ENCODE measurements at places on chromosomes 2 and 18. TPM values are rescaled to one million over a fixed set of nuclear protein-coding genes. Genes with fewer than 3 reads are reported as not detected.

GRCh38 chr2:41000374-41000773, 548.5 kb upstream of the SLC8A1 start:
- no peaks in the 10 kb centered on the region for H3K36me3 ChIP-seq
- H3K4me3 ChIP-seq = no peak overlapping the region
- no peaks in the 10 kb centered on the region for H3K4me1 ChIP-seq
- no peak overlapping the region for H3K27ac ChIP-seq
- H3K27me3 ChIP-seq = no peaks in the 10 kb centered on the region

DNA sequence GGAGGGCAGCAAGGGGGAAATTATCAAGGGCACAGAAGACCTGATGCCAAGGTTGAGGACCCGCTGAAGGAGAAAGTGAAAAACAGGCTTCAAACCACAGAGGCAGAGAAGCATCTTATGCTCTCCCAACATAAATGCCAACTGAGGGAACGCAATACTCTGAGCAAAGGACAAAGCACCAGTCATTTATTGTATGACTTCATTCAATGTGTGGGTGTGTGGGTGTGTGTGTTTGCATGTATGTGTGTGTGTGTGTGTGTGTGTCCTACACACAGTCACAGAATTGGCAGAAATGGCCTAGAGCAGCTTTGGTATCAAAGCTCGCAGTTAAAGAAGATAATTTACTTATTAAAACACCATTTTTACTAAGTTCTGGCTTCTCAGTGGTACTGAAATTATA, 51.4 kb downstream of the UXS1 start:
- no peak overlapping the region for H3K27ac ChIP-seq
- no peaks in the 10 kb centered on the region for H3K36me3 ChIP-seq
- H3K27me3 ChIP-seq = no peaks in the 10 kb centered on the region
- no peak overlapping the region for H3K4me3 ChIP-seq
- H3K4me1 ChIP-seq = no peaks in the 10 kb centered on the region

DNA sequence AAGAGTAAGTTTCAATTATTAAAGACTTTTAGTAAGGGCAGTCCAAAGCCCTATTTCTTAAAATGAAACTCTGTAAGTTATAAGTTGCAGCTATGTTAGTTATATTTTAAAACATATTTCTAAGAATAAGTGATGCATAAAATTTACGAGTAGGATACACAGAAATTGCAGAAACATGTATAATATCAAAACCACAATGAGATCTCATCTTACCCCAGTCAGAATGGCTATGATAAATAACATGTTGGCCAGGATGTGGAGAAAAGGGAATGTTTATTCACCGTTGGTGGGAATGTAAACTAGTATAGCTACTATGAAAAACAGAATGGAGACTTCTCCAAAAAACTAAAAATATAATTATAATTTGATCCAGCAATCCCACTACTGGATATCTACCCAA, 201.2 kb downstream of the CBLN2 start:
- no peak overlapping the region for H3K27ac ChIP-seq
- no peaks in the 10 kb centered on the region for H3K4me1 ChIP-seq
- no peak for DNase-seq

DNA sequence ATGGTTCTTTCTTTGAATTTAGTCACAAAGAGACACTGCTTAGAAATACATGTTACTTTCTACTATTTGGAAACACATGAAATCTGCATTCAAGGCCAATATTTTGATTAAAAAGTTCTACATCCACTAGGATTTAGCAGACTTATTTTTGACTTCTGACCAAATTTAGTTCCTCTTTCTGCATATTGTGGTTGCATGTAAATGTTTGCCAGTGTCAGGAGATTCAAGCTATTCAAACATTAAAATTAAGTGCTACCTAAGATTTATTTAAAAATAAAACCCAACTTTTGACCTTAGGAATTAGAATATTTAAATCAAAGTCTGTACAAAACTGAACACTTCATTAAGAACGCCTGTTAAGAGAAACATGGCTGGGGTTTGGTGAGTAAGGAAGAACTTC, 891.1 kb downstream of the CPS1 start:
- no peaks in the 10 kb centered on the region for H3K36me3 ChIP-seq
- no peak overlapping the region for H3K4me3 ChIP-seq
- H3K27me3 ChIP-seq = no peaks in the 10 kb centered on the region
- H3K4me1 ChIP-seq = no peaks in the 10 kb centered on the region
- DNase-seq = no peak

- H3K36me3 ChIP-seq = no peaks in the 10 kb centered on the region
- H3K4me3 ChIP-seq = no peak overlapping the region
- H3K27ac ChIP-seq = no peak overlapping the region
- no peak for DNase-seq
These were observed 15.0 kb upstream of the DSG1 start for GRCh38 chr18:31302991-31303390.

- no peaks in the 10 kb centered on the region for H3K36me3 ChIP-seq
- H3K27me3 ChIP-seq = no peaks in the 10 kb centered on the region
- no peak for DNase-seq
- no peak overlapping the region for H3K27ac ChIP-seq
These were observed 129.4 kb downstream of the TCF4 start for GRCh38 chr18:55458456-55459203.

DNA sequence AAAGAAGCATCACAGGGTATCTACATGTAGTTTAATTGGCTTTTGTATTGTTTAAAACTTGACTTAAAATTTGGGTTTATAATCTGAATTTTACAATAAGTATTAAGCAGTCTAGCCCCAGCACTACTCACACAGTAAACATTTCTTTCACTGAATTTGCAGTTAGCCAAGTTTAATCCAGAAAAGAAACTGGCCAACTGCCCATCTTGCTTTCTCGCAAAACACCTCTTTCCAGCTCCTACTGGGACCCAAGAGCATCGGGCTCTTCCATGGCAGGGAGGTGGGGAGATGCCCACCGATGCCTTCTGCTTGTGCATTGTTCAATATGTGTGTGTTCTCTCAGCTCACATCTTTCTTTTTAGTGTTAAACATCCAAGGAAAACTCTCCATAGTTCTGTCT, 212.8 kb upstream of the BOD1L2 start:
- no peak for DNase-seq
- H3K4me3 ChIP-seq = no peak overlapping the region
- H3K4me1 ChIP-seq = no peaks in the 10 kb centered on the region
- H3K27ac ChIP-seq = no peak overlapping the region

DNA sequence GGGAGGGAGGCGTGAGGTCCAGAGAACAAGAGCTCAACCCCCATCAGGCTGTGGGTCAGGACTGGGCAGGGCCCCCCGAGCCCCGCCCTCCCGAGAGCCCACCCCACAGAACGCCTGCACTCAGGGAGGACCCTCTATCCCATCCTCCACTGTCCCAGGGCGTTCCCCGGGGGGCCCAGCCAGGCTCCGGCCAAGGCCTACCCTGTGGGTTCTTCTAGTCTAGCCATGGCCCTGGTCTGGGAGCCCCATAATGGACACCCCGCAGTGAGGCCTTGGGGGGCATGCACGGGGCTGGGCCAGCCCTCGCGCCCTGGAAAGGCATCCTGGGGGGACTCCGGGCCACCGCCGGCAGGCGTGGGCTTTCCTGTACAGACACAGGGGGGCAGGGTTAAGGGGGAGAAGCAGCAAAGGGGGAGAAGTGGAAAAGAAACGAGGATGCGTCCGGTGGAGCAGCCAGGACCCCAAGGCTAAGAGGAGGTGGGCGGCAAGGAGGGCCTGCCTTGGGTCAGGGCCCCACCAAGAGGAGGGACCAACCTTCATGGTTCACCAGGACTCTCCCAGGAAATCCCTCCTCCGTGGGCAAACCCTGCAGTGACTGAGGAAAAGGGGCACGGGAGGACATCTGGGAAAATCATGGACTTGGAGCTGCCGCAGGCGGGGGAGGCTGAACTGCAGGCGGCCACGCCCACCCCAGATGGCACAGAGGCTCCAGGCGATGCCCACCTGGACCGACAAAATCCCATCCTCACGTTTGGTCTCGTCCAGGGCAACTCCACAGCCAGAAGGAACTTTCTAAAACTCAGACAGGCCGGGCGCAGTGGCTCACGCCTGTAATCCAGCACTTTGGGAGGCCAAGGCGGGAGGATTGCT, 2.7 kb upstream of the CROCC2 start:
- H3K4me3 ChIP-seq = no peak overlapping the region
- H3K36me3 ChIP-seq = no peaks in the 10 kb centered on the region
- no peak for DNase-seq

The PKDCC gene
- polyA plus RNA-seq = 170 TPM

The GREB1 gene
- polyA plus RNA-seq = 2.2 TPM

The OTOF gene
- polyA plus RNA-seq = 0.33 TPM

The ST3GAL5 gene
- polyA plus RNA-seq = 79.7 TPM

The FAM98A gene
- 27.8 TPM for polyA plus RNA-seq

The DCC gene
- 0.94 TPM for polyA plus RNA-seq

The HOXD3 gene
- polyA plus RNA-seq = 15.9 TPM

The HRH4 gene
- polyA plus RNA-seq = not detected

The GALNT14 gene
- polyA plus RNA-seq = 1.6 TPM

The TNFAIP6 gene
- 0.20 TPM for polyA plus RNA-seq

The CTAGE1 gene
- polyA plus RNA-seq = not detected

The CD8A gene
- 3.5 TPM for polyA plus RNA-seq
